Smooth muscle cell of the pulmonary artery (primary cell): ENCODE measurements at places on chromosomes 6 and 20. TPM values are rescaled to one million over a fixed set of nuclear protein-coding genes. Genes with fewer than 3 reads are reported as not detected.

Gene PLA2G7
- total RNA-seq, result not detected in 2 replicates

Gene BMP2
- 5.9 and 10.3 TPM in 2 replicates for total RNA-seq

Gene PTGIS
- total RNA-seq, result 121 and 154 TPM in 2 replicates

Gene LKAAEAR1
- total RNA-seq, result not detected in 2 replicates

Gene KIF13A
- total RNA-seq, result 88.7 and 91.5 TPM in 2 replicates

Gene ELOVL2
- 0.46 and 0.85 TPM in 2 replicates for total RNA-seq

Gene DDX27
- total RNA-seq, result 27.9 and 33.6 TPM in 2 replicates

Gene RAET1E
- total RNA-seq, result 0.17 and 0.26 TPM in 2 replicates

Gene C4A
- 9.4 and 12.3 TPM in 2 replicates for total RNA-seq

Gene PDE10A
- total RNA-seq, result 8.5 and 16.0 TPM in 2 replicates

Gene GPR6
- not detected in 2 replicates for total RNA-seq

Gene SAPCD1
- total RNA-seq, result 0.78 and 0.79 TPM in 2 replicates

Gene ZSCAN31
- 4.2 and 4.4 TPM in 2 replicates for total RNA-seq

Gene POU3F2
- total RNA-seq, result not detected in 2 replicates

Gene CBLN4
- total RNA-seq, result not detected in 2 replicates

Gene SALL4
- total RNA-seq, result 0.07 and 0.13 TPM in 2 replicates

Gene PAQR8
- 4.4 and 7.7 TPM in 2 replicates for total RNA-seq

Gene DDX43
- 2.8 and 4.9 TPM in 2 replicates for total RNA-seq

Gene LY6G5B
- total RNA-seq, result 1.9 and 4.0 TPM in 2 replicates

Gene C2
- total RNA-seq, result 1.7 and 4.7 TPM in 2 replicates

Gene ULBP2
- 4.9 and 14.9 TPM in 2 replicates for total RNA-seq

Gene TAGAP
- total RNA-seq, result not detected in 2 replicates

Gene C6orf163
- 1.2 and 1.7 TPM in 2 replicates for total RNA-seq

Gene BTNL2
- total RNA-seq, result not detected in 2 replicates

Gene DEF6
- total RNA-seq, result 0.59 and 1.7 TPM in 2 replicates

Gene SFTA2
- total RNA-seq, result not detected in 2 replicates

Gene PRIM2
- total RNA-seq, result 17.3 and 21.1 TPM in 2 replicates

Gene TIAM2
- 5.0 and 8.9 TPM in 2 replicates for total RNA-seq

Gene TRAPPC3L
- total RNA-seq, result 0.07 TPM in 1 of 2 replicates, not detected in the other

Gene VNN1
- total RNA-seq, result 0.20 TPM in 1 of 2 replicates, not detected in the other

Gene STMND1
- total RNA-seq, result not detected in 2 replicates

Gene LY6G6D
- total RNA-seq, result not detected in 2 replicates

Gene WTAP
- 72.6 and 86.3 TPM in 2 replicates for total RNA-seq

Gene DNAH8
- total RNA-seq, result under 0.01 TPM in 1 of 2 replicates, not detected in the other

Gene LTA
- not detected in 2 replicates for total RNA-seq

Gene CLDN20
- not detected in 2 replicates for total RNA-seq

Gene CD24
- total RNA-seq, result 0.85 and 3.3 TPM in 2 replicates

Gene EYA4
- total RNA-seq, result 0.65 TPM in 1 of 2 replicates, not detected in the other

Gene TRIM26
- 18.3 and 22.1 TPM in 2 replicates for total RNA-seq

Gene DDR1
- total RNA-seq, result 48.4 and 81.1 TPM in 2 replicates

Gene HLA-DOA
- 2.1 TPM in 1 of 2 replicates, not detected in the other for total RNA-seq

Gene SLC22A1
- total RNA-seq, result 0.40 and 0.46 TPM in 2 replicates

Gene LGSN
- total RNA-seq, result 0.07 TPM in 1 of 2 replicates, not detected in the other

Gene GSTA2
- total RNA-seq, result not detected in 2 replicates

Gene TRIM31
- total RNA-seq, result not detected in 2 replicates

Gene VGLL2
- total RNA-seq, result not detected in 2 replicates

Gene MCHR2
- total RNA-seq, result not detected in 2 replicates

Gene ADAM33
- 11.3 and 15.3 TPM in 2 replicates for total RNA-seq

Gene USP49
- 2.8 and 3.5 TPM in 2 replicates for total RNA-seq

Gene PAX1
- not detected in 2 replicates for total RNA-seq

Gene MATN4
- 0.03 TPM in 1 of 2 replicates, not detected in the other for total RNA-seq

Gene PPP1R3D
- 6.4 and 6.5 TPM in 2 replicates for total RNA-seq
